Colonic mucosa (tissue), 4 donors: ENCODE measurements at places on chromosomes 6 and 20. TPM values are rescaled to one million over a fixed set of nuclear protein-coding genes. Genes with fewer than 3 reads are reported as not detected.

The SLC52A3 gene
- 15.6 TPM for total RNA-seq

The FAM162B gene
- total RNA-seq, result 0.57 TPM

The CRISP2 gene
- total RNA-seq, result not detected

The DDAH2 gene
- 98.7 TPM for total RNA-seq

The IL17F gene
- total RNA-seq, result not detected

The PCMTD2 gene
- 35.7 TPM for total RNA-seq

The DNAAF9 gene
- 1.2 TPM for total RNA-seq

- no peak for DNase-seq
These were observed 30.5 kb downstream of the TSPYL4 start for GRCh38 chr6:116223355-116223754.

DNA sequence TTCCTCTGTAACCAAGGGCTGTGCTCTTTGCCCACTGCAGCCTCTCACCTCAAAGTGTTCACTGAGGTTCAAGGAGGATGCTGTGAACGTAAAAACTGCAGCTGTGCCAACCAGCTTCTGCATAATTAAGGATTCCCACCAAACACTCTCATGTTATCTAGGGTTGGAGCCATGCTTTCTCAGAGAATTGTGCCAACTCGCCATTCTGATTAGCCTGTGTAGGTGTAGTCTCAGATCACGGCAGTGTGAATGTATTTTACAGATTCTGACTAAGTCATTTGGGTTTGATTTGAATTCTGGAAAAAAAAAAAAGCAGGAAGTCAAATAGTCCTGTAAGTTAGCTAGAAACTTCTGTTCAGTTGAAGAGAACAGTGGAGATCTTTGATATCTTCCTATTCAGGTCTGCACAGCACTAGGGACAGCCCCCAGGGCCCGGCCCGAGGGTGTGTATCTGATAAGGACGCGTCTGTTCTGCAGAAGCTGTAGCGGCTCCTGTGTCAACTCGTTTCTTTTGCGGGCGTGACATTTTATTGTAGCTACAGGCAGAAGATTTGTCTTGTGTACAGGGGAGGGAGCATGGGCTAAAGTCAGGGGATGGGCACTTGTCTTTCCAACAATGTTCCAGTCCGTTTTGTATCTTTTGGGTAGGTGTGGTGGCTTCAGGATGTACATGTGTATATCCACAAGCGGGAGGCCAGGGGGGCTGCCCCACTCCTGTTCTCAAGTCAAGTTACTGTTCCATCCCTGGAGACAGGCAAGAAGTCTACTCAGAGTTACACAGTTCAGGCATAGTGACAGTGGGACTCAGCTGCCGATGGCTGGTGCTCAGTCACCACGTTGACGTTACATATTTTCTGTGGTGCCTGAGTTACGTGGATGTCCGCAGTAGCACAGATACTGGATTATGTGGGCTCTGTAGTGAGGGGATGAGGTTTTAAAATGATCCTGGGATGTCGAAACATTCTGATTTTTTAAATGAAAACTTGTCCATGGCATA lies 12.4 kb downstream of the IRF4 start:
- DNase-seq, result peak; percentile 42

DNA sequence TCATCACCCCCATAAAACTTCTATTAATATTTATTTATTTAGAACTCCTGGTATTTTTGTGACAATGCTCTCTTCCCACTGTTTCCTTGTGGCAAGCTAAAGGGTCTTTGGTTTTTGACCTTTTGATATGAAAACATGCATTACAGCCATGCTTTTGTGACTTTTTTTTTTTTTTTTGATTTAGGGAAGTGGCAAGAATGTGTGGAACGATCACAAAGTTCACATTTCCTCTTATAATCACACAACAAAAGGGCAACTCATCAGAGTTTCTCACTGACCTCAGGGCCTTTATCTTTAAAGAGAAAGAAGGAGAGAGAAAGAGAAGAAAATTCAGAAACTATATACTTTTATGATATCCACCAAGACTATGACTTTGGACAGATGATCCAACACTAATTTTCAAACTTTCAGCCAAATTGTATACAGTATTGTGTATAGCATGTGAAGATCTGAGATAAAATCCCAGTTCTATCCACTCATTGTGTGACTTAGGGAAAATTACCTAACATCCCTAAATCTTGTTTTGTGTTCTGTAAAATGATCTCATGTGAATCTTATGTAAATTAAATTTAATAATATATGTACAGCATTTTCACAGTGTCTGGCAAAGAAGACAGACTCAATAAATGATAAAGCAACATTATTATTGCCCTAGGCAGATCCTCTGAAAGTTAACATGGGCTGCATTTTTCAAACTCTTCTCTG lies 106.8 kb upstream of the MARCKS start:
- no peak for DNase-seq

DNA sequence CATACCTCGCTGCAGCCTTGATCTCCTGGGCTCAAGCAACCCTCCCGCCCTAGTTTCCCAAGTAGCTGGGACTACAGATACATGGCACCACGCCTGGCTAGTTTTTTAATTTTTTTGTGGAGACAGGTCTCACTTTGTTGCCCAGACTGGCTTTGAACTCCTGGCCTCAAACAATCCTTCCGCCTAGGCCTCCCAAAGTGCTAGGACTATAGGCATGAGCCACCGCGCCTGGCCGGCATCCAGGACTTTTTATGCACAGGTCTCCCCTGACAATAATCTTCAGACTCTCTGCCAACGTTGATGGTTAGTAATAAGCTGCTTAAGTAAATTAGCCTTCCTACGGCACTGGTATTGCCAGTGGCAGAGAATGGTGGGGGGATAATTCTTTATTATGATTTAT lies 110.5 kb upstream of the MTHFD1L start:
- no peak for DNase-seq

DNA sequence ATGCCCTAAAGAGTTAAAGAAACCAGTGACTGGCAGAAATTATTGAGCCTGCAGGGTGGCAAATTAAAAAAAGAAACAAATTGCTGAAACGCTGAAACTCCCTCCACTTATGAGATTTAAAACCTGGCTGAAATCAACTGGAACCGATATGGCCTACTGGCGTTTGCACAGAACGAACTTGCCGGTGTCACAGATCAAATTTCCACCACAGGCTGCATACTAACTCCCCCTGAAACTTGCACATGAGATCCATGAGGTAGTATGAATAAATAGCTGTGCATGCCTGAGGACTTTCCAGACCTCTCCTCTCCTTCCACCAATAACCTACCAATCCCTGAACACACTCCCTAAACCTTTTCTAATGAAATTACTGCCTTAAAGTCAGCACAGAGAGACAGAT lies 150.4 kb downstream of the RNGTT start:
- no peak for DNase-seq

GRCh38 chr20:32004963-32005362 lies 5.3 kb upstream of the CCM2L start:
- DNase-seq, result no peak

DNA sequence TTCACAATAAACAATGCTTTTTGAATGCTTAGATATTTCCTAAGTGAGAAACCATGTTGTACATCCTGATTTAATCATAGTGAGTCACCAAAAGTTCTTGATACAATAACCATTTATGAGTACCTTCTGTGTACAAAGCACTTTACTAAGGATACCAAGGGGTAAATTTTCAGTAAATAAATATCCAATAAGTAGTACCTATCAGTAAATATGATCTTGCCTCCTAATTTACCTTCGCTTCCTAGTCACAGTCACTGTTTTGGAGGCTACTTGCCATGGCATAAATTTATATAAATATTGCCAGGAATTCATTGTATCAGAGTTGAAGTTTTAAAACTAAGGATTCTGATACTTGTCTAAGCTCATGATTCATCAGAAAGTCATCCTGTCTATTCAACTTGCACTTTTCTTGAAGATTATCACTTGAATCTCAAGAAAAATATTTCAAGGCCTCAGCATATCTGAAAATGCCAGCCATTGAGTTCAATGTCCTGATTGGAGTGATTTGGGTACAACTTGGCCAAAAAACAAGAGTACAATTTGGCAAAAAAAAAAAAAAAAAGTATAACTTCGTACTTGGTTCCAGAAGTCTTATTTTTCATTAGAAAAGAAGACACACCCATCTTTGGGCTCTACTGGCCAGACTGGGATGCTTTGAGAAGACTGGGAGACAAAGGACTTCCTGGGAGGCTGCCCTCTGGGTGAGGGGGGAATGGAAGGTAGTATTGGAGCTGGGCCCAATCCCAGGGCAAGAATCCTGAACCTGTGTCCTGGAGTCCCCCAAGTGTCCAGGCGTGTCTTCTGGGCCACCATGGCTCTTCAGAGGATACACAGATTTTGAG lies 32.8 kb downstream of the RAB22A start:
- DNase-seq, result no peak

GRCh38 chr6:81938014-81938856 lies 185.8 kb upstream of the TENT5A start:
- peak; percentile 25 for DNase-seq

DNA sequence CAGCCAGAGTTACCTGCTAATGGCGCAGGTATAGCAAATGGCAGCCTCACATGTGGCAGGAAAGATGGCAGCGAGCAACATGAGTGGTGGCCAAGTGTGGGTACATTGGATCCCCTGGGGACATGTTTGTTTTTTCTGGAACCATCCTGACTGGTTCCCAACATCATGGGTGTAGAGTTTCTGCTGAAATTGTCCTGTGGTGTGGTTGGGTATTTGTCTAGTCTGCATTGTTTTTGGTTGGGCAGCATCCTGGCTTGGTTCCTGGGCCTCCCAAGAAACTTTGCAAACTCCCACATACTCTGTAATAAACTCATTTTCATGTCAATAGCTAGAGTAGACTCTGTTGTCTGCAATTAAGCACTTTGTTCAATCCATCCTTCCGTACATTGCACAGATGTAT lies 282.6 kb downstream of the CDC5L start:
- DNase-seq, result no peak

GRCh38 chr6:111523484-111524167 lies 40.6 kb upstream of the REV3L start:
- no peak for DNase-seq

GRCh38 chr6:5132731-5133130 lies 47.6 kb downstream of the PPP1R3G start:
- peak; percentile 47 for DNase-seq

GRCh38 chr6:7542874-7543624 lies 1.6 kb downstream of the DSP start:
- peak; percentile 89 for DNase-seq

DNA sequence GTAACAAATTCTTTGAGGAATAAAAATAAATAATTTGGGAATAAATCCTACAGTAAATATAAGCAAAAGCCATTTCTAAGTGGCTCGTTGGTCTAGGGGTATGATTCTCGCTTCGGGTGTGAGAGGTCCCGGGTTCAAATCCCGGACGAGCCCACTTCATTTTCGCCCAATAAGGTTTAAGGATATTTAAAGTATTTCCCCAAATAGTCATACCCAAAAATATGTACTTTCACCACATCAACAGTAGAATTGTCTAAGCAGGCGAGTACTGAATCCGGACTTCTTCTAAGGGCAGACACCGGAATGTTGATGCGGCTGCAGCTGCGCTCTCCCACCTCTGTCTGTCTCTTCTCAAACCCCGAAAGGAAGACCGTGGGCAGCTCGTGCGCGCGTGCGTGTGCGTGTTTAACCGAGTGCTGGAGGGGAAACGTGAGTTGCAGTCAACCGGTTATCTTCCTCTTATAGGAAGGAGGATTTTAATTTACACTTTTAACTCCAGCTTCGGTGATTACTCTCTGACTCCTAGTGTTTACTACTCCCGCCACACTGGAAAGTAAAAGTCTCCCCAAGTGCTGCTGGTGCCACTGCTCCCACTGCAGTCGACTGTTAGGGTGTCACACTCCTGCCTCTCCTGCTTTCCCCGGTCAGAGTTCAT lies 155.7 kb upstream of the PRSS16 start:
- DNase-seq, result no peak

- no peak for DNase-seq
These were observed 29.1 kb upstream of the CALHM6 start for GRCh38 chr6:116431964-116432595.

DNA sequence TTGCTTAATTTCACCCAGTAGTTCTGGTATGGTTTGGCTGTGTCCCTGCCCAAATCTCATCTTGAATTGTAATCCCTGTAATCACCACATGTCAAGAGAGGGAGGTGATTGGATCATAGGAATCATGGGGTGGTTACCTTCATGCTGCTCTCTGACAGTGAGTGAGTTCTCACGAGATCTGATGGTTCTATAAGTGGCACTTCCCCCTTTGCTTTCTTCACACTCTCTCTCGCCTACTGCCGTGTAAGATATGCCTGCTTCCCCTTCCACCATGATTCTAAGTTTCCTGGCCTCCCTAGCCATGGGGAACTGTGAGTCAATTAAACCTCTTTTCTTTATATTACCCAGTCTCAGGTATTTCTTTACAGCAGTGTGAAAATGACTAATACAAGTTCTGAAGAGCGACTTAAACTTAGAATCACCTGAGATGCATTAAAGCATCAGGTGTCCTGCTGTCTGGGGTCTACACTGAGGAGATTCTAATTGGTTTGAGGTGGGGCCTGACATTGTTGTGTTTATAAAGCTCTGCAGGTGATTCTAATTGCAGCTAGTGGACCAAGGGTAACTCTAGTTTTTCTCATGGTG lies 82.1 kb upstream of the DTNBP1 start:
- DNase-seq, result no peak

- no peak for DNase-seq
These were observed 151.8 kb upstream of the PRND start for GRCh38 chr20:4569865-4570264.

DNA sequence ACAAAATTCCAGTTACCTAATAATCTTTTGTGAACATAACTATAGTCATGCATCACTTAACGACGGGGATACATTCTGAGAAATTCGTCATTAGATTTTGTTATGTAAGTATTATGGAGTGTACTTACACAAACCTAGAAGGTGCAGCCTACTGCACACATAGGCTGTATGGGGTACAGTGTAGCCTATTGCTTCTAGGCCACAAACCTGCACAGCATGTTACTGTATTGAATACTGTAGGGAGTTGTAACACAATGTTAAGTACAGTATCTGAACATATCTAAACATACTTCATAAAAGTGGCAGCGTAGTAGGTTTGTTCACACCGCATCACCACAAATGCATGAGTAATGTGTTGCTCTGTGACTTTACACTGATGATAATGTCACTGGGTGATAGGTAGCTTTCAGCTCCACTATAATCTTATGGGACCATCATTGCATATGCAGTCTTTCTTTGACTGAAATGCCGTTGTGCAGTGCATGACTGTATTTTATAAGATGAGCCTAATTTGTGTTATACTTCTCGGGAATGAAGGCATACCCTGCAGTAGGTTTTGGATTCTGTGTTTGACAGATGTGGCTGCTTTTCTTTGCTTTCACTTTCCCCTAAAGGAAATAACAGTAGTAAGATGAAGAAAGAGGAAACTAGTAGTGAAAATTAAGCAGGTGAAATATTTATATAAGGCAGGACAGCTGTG lies 365.6 kb downstream of the FARS2 start:
- DNase-seq, result no peak

DNA sequence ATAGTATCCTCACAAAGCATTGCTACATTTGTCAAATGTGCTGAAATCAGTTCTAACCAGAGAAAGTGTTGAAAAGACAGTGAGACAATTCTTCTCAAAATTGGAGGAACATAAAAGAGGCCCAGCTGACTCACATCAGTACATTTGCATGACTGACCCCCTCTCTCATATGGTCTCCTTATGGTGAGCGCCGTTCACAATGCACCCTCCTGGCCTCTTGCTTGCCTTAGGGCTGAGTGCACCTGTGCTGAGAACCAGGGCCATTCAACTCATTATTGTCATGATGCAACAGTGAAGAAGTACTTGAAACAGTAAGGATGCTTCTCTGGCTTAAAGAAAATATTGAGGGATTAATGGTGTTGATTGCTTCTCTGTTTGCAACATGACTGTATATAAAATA lies 375.2 kb upstream of the AGPAT4 start:
- DNase-seq, result no peak

GRCh38 chr6:5782783-5783547 lies 223.8 kb downstream of the NRN1 start:
- DNase-seq, result peak; percentile 96

GRCh38 chr20:12698817-12699216 lies 310.0 kb upstream of the SPTLC3 start:
- no peak for DNase-seq
